NCI-H69 (cell line): ENCODE measurements at places on chromosomes 12 and 14.

DNA sequence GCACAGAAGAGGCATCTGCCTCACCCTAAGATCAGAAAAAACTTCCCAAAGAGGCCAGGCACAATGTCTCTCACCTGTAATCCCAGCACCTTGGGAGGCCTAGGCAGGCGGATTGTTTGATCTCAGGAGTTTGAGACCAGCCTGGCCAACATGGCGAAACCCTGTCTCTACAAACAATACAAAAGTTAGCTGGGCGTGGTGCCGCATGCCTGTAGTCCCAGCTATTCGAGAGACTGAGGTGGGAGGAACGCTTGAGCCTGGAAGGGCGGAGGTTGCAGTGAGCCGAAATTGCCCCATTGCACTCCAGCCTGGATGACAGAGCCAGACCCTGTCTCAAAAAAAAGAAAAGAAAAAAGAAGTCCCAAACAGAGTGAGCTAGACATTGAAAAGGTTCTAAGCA, 4.5 kb downstream of the ZBTB1 start:
- DNase-seq = no peak

DNA sequence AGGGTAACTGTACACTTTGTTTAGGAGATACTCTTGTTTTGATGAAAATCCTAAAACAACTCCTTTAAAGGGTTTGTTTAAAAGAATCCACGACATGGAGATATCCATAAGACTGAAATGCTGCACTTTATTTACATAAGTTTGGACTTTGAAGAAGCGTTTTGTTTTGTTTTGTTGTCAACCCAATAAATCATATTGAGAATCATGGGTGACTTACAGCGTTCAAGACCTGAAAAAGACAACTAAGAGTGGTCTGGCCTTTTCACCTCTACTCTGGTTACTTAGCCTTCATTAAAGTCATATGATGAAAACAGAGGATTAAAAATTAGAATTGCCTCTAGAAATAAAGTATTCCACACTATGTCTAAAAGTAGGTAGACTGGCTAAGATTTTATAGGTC, 234.8 kb downstream of the ADAMTS20 start:
- DNase-seq = no peak

GRCh38 chr14:104721505-104722431, 2.3 kb upstream of the ADSS1 start:
- DNase-seq = no peak

DNA sequence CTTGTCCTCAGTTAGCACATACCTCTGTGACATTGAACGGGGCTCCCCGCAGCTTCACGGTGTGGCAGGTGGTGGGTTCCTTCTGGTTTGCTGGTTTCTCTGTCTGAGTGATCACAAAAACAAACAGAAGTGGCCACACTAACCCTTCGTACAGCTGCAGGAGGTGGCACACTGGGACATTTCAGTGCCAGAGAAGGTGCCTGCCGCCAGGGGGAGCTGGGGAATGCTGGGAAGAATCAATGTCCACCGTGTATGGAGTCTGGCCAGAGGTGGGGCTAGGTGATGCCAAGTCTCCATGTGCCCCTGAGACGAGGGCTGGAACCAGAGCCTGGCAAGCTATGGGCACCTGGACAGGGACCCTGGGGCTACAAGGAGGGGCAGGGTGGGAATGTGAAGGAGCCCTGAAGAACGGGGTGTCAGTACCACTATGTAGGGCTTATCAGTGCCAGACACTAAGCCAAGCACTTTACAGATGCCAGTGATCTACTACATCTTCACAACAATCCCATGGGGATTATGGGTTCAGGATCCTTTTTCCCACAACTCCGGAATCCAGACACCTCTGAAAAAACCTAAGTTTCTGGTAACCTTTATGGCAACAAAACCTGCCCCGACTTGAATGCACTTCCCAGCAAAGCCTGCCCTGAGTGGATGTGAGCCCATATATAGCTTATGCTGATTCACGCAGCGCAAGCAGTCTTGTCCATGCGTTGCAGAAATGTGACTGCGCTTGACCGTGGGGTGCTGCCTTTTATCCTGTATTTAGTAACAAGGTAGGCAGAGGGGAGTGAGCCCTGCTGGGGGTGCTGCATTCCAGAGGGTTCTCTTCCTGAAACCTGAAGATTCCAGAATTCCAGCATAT, 10.8 kb downstream of the RBM19 start:
- peak; percentile 11 for DNase-seq

GRCh38 chr14:62796431-62796830, 248.8 kb downstream of the KCNH5 start:
- no peak for DNase-seq

- DNase-seq = no peak
Observed at GRCh38 chr14:100539766-100540140, 47.5 kb downstream of the BEGAIN start.
